Pericardium fibroblast (primary cell): ENCODE measurements at places on chromosomes 11 and 22. TPM values are rescaled to one million over a fixed set of nuclear protein-coding genes. Genes with fewer than 3 reads are reported as not detected.

Gene P2RY2
- not detected in 2 replicates for total RNA-seq

Gene POU2AF3
- 0.60 TPM in 1 of 2 replicates, not detected in the other for total RNA-seq

Gene UCP3
- under 0.01 and 0.47 TPM in 2 replicates for total RNA-seq

Gene LYVE1
- not detected in 2 replicates for total RNA-seq

Gene MFNG
- not detected in 2 replicates for total RNA-seq

Gene BARX2
- not detected in 2 replicates for total RNA-seq

Gene ZP1
- 0.34 and 0.93 TPM in 2 replicates for total RNA-seq
